Ureter (tissue), 1 donor: ENCODE measurements at places on chromosomes 7 and 10.

- DNase-seq = no peak
These were observed 93.1 kb upstream of the ZPBP start for GRCh38 chr7:50185951-50186682.

- no peak for DNase-seq
These were observed 18.2 kb upstream of the STMP1 start for GRCh38 chr7:135644154-135644553.

GRCh38 chr7:133854739-133855138 is 272.4 kb upstream of the LRGUK start:
- no peak for DNase-seq

DNA sequence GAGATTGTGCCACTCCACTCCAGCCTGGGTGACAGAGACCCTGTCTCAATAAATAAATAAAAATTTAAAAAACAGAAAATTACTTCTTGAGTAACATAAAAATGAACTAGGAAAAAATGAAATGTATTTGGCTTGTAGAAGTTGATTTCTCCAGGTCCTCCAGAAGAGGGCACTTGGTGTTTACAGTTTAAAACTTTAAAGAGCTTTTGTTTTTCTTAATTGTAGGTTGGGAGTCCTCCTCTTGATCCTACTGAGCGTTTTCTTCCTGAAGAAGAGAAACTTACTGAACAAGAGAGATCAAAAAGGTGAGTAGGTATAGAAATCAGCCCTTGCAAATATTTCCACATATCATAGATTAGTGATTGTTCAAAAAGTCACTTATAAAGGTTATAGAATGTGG is 16.2 kb downstream of the KIFBP start:
- no peak for DNase-seq

- DNase-seq = no peak
These were observed 213.3 kb downstream of the WDR11 start for GRCh38 chr10:121064491-121064890.

DNA sequence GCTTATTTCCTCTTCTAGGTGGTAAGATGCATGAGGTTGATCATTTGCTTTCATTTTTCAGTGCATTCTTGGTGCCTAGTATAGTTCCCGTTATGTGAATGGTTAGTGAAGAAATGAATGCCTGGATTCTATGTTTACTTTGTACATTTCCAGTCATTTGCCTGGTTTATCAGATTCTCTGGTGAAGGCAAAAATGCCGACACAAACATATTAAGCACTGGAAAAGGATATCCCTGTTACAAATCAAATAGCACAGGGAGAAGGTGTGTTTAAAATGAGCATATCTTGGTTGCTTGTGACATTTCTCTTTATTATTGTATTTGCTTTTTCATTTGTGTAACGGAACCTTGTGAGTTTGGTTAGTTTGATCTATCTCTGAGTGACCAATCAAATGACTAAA is 211.3 kb downstream of the MBL2 start:
- no peak for DNase-seq

DNA sequence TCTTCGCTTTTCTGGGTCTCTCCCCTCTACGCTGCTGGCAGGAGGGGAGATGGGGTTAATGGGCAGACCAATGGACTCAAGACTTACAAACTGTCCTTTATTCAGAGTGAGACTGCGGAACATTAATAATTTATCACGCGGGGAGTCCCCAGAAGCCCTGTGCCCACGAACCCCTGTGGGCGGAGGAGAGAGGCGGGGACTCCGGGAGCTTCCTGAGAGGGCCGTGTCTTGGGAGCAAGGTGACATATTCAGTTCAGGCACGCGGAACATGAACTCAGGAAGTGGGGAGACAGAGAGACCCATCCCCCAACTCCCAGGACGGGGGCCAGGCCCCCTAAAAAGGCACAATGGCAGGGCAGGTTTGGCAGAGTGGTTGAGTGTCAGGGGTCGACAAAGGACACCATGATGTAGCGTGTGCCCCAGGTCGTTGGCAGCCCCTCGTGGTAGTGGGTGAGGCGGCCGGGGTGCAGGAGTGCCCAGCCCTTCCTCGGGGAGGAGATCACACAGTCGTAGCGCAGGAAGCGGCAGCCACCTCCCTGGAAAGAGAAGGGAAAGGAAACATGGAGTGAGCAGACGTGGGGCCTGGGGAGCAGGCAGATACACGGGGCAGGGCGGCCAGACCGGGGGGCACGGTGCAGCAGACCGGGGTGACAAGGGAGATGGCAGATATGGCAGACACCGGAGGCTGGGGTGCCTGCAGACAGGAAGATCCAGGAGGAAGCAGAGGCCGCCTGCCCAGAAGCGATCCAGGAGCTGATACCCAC is 5.2 kb upstream of the MOGAT3 start:
- DNase-seq = no peak

GRCh38 chr7:34156336-34156735 is 251.0 kb downstream of the BMPER start:
- DNase-seq = no peak

DNA sequence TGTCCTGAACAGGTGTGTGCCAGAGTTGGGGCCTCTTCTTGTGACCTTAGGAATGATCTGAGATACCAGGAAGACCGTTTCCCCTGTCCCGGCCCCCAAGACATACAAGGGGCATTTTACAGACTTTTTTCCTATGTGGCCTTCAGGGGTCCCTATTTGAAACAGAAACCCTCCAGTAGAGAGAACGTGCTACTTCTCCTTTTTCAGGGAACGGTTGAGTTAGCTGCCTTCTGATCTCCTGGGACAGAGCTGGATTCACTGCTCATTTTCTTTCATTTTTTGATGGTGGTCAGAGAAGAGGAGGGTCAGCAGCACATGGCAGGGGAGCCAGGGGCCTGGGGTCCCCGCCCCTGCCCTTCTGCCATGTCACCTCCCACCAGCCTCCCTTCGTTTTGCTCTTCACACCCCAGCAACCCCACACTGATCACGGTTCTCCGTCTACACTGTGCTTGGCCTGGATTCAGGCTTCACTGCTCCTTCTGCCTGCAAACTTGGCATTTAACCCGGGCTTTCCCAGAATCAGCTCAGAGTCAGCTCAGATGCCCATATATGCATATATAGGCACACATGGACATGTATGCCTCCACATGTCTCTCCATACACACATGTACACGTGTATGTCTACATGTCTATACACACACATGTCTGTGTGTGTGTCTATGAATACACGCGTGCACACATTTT is 138.1 kb upstream of the BTBD16 start:
- DNase-seq = no peak

GRCh38 chr7:96084881-96085553 is 236.9 kb downstream of the SLC25A13 start:
- no peak for DNase-seq

- no peak for DNase-seq
These were observed 162.4 kb upstream of the LAMB4 start for GRCh38 chr7:108292541-108292940.

GRCh38 chr7:21371360-21371759 is 56.5 kb upstream of the SP4 start:
- DNase-seq = no peak

DNA sequence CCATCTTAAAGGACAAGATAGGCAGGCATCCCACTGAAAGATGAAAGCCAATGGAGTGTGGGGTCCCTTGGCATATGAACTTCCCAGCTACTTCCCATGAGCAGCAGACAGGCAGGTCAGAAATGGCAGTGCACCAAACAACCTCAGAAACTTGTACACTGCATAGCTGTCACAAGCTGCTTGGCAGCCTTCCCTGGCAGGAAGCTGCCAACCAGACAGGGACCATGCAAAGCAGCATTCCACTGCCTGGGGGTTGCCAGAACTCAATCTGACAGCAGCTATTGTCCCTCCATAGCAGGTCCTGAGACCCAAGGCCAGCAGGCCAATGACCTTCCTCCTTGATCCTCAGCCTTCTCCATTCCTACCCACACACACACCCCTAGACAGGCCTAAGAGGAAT is 139.5 kb downstream of the PLCE1 start:
- DNase-seq = no peak

GRCh38 chr10:43208147-43209073 is 58.5 kb downstream of the RASGEF1A start:
- DNase-seq = peak; percentile 38

DNA sequence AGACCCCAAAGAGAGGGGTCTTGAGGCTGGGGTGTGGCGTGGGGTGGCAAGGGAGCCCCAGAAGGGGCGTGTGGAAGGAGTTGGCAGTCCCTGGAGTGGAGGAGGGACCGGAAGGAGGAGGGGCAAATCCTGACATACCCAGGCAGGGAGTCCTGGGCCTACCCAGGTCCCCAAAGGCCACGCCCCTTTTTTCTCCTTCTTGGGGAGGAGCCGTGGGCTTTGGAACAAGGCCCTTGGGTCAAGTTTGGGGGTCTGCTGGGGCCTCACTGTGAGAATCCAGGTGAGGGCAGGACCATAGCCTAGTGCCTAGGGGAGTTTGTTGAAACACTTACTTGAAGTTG is 1.2 kb upstream of the SMARCD3 start:
- DNase-seq = peak; percentile 83

- no peak for DNase-seq
These were observed 89.7 kb downstream of the PTPRE start for GRCh38 chr10:127996586-127996985.

DNA sequence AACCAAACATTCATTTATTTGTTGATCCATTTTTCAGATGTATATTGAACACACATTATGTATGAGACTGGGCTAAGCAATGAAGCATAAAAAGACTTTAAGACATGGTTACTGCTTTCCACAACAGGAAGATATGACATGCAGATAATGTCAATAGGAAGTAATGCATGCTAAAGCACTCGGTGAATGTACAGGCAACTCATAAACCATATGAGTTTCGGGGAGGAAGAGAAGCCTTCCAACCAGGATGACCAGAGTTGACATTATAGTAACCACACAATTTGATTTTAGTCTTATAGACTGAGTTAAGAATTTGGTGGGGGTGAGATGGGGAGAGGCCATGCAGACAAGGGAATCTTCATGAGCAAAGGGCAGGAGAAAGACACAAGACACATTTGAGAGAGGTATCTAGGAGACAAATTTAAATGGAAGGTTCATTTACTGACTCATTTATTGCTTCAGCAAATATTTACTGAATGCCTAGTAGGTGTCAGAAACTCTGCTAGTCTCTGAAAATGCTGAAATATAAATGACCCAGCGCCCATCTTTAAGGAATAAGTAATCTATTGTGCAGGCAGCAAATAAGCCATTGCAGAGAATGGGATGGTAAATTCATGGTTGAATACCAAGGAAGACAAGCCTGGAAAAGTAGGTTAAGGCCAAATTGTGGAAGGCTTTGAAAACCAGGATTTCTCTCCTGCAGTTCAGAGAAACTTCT is 19.0 kb upstream of the SLK start:
- DNase-seq = no peak

DNA sequence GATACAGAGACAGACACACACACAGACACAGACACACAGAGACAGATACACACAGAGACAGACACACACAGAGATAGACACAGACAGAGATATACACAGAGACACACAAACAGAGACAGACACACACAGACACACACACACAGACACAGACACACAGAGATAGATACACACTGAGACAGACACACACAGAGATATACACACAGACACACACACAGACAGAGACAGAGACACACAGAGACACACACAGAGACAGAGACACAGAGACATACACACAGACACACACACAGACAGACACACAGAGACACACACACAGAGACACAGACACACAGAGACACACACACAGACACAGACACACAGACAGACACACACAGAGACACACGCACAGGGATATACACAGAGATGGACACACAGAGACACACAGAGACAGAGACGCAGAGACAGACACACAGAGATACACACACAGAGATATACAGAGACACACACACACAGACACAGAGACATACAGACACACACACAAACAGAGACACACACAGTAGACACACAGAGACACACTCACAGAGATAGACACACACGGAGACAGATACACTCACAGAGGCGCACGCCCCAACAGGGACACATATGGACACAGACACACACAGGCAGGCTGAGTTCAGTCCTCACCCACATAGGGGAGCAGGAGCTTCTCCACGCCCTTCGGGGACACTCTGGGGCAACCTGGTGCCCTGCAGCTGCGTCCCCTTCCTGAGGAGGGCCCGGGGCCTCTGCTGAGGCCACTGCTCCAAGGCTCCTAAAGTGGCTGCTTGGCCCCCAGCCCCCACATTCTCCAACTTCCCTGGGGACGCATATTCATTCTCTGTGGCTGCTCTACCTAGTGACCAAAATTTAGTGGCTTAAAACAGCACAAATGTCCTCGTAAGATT is 10.3 kb upstream of the PPP2R2D start:
- DNase-seq = no peak

- no peak for DNase-seq
These were observed 624 bp upstream of the ZNF783 start for GRCh38 chr7:149261316-149261828.
